ENCODE measurements at places on chromosomes 2 and 18.

- H3K36me3 ChIP-seq, result peaks cover 3% of the 10 kb centered on the region
- no peaks in the 10 kb centered on the region for H3K4me1 ChIP-seq
- H3K27ac ChIP-seq, result no peak overlapping the region
- DNase-seq, result no peak
- no peaks in the 10 kb centered on the region for H3K27me3 ChIP-seq
Measured at GRCh38 chr2:30503007-30503694, 56.1 kb downstream of the LCLAT1 start.

GRCh38 chr18:35029103-35029502, 12.1 kb upstream of the MAPRE2 start:
- H3K27me3 ChIP-seq, result no peaks in the 10 kb centered on the region
- DNase-seq, result no peak
- no peak overlapping the region for H3K27ac ChIP-seq
- H3K36me3 ChIP-seq, result no peaks in the 10 kb centered on the region

GRCh38 chr2:183536714-183537113, 412.5 kb downstream of the NUP35 start:
- H3K27me3 ChIP-seq, result peaks cover 3% of the 10 kb centered on the region
- no peak for DNase-seq
- no peak overlapping the region for H3K4me3 ChIP-seq
- H3K4me1 ChIP-seq, result peaks cover 3% of the 10 kb centered on the region
- H3K27ac ChIP-seq, result no peak overlapping the region
- H3K36me3 ChIP-seq, result no peaks in the 10 kb centered on the region

DNA sequence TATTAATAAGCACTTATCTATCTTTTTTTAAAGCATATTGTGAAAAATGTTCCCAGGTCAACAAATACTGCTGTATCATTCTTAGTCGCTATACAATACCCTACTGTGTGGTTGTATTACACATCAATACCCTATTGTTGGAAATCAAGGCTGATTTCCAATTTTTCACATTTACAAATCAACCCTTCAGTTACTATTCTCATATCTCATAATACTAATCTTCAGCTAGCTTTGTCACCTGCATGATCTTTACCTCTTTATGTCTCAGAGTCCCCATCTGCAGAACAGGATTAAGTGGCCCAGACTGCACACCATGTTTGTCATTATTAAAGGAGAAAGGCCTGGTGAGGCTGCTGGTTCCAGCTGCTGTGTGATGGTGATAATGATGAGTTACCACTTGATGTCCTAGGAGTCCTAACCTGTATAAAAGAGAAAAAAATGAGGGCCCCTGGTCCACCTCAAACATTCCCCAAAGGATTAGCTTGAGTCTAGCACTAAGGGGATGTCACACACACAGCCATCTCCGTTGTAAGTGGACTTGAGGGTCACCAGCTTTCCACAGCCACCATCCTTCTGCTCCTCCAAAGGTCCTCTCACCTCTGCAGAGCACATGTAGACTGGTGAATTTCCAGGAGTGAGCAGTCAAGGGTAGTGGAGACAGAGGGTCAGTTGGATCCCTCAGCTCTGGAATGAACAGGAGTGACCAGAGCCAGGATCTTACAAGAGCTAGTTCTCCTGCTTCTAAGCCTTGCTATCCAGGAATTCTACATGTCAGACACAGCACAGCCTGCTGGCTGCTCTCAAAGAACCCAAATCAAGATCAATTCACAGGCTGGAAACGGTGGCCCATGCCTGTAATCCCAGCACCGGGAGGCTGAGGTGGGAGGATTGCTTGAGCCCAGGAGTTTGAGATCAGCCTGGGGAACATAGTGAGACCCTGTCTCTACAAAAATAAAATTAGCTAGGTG, 36.0 kb upstream of the BIN1 start:
- H3K4me1 ChIP-seq, result peaks cover 21% of the 10 kb centered on the region
- DNase-seq, result no peak
- peak overlapping the region; percentile 98 for H3K27ac ChIP-seq
- H3K27me3 ChIP-seq, result no peaks in the 10 kb centered on the region
- no peaks in the 10 kb centered on the region for H3K36me3 ChIP-seq
- no peak overlapping the region for H3K4me3 ChIP-seq

- H3K27ac ChIP-seq, result peak within 1 kb of the TSS; percentile 89
- peak within 1 kb of the TSS; percentile 89 for H3K4me3 ChIP-seq
- DNase-seq, result no peak
Measured at GRCh38 chr2:190649035-190649797, at the start of gene NAB1. TSS of gene NAB1 (plus strand) at chr2:190649083. CDS start at chr2:190659177, 10,094 bp downstream.

DNA sequence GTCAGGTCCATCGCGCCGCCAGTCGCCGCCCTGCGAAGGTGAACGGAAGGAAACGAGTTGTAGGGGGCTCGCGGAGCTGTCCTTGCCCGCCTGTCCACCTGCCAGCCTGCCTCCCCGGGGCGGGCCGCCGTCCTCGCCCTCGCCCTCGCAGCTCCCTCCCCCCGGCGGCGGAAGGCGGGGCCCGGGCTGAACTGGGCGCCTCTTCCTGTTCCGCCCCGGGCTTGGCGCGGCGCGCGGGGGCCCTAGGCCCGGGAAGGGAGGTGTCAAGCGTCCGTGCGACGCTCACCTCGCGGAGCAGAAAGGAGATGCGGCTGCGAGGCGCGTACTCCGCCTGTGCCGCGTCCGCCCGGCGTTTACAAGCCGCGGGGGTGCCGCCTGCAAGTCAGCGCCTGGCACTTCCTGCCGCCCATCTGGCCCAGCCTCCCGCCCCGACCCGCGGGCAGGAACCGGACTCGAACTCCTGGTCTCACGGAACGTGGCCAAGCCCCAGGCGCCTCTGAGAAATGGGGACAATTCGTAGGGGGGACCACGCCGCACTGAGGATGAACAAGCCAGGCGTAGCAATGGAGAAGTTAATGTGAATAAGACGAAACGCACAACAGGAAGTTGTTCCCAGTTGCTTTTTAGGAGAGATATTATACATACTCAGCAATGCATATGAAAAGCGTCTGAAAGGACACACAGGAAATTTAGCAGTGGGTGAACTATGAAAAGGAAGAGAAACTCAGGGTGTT, at the start of gene CNPPD1:
Gene CNPPD1, minus strand, starts transcription at position 108 of the 734 bp plus-strand sequence. Its CDS starts 97 bp downstream, at position 11.
- peak within 1 kb of the TSS; percentile 81 for H3K4me3 ChIP-seq
- peak within 1 kb of the TSS; percentile 91 for H3K27ac ChIP-seq
- H3K4me1 ChIP-seq, result no peaks in the 10 kb centered on the region
- H3K36me3 ChIP-seq, result peaks cover 35% of the 10 kb centered on the region

DNA sequence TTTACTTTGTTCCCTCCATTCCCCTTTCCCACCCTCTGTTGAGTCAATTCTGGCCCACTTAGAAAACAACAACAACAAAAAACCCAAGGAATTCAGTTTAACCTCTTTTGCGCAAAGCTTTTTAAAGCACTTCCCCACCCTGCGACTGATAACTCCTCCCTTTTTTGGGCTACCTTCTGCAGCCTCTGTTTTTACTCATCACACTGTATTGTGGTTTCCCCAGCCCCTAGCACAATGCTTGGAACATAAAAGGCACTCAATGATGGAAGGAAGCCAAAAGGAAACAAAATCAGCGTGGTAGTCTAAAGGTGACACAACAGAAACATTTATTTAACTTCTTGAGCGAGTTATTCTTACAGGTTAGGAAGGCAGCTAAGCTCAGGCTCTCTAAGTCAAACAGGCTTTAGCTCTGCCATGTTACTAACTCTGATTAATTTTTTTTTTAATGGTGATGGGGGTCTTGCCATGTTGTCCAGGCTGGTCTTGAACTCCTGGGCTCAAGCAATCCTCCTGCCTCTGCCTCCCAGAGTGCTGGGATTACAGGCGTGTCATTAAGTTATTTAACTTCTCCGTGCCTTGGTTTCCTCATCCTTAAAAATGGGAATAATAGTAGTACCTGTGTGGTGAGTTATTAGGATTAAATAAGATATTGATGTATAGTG, 1.3 kb downstream of the CEP68 start:
- H3K27me3 ChIP-seq, result no peaks in the 10 kb centered on the region
- H3K27ac ChIP-seq, result peak overlapping the region; percentile 7
- peaks cover 7% of the 10 kb centered on the region for H3K4me1 ChIP-seq
- peak overlapping the region; percentile 71 for H3K4me3 ChIP-seq

- no peaks in the 10 kb centered on the region for H3K27me3 ChIP-seq
- H3K36me3 ChIP-seq, result 0 out of 2 replicates have a peak, but pooled peaks cover 4% of the 10 kb centered on the region
- peaks cover 5% of the 10 kb centered on the region for H3K4me1 ChIP-seq
- no peak for DNase-seq
Measured at GRCh38 chr2:61926531-61927477, 21.3 kb downstream of the COMMD1 start.

DNA sequence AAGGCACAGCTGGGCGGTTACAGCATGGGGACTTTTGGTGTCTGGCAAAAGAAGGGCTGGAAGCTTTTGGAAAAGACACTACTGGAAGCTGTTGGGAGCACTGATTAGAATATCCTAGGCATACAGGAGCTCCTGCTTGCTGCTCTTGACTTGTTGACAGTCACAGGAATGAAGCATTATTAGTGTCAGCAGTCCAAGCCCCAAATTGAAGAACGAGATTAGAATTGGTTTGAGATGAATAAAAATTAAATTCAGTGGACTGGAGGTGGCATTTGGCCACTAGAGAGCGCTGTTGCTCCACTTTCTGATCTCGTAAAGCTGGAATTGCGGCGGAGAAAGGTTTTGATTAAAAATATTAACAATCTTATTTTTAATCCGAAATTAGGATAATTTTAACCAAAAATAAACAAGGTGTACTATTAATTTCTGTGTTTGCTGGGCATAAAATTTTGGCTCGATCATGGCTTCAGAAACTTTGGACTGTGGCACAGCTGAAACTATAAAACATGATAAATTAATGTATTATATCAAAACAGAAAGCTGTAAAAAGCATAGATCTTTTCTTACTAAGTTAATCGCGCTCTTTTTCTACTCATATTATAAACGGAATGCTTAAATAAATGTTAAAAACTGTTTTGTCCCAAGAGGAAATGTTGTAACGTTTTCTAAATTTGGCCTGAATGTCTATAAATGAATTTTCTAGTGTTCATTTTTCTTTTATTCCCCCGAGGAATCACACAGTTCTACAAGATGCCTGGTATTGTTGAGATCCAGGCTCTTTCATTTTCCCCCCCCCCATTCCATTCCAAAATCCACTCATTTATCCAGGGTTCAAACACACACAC, 2.4 kb upstream of the HOXD8 start:
- H3K4me3 ChIP-seq, result no peak overlapping the region
- peaks cover 8% of the 10 kb centered on the region for H3K36me3 ChIP-seq
- no peak for DNase-seq
- H3K27me3 ChIP-seq, result no peaks in the 10 kb centered on the region
- H3K27ac ChIP-seq, result no peak overlapping the region

GRCh38 chr2:64463781-64464180, 9.8 kb downstream of the LGALSL start:
- H3K4me3 ChIP-seq, result no peak overlapping the region
- H3K27me3 ChIP-seq, result no peaks in the 10 kb centered on the region
- DNase-seq, result no peak
- H3K36me3 ChIP-seq, result peaks cover 6% of the 10 kb centered on the region

DNA sequence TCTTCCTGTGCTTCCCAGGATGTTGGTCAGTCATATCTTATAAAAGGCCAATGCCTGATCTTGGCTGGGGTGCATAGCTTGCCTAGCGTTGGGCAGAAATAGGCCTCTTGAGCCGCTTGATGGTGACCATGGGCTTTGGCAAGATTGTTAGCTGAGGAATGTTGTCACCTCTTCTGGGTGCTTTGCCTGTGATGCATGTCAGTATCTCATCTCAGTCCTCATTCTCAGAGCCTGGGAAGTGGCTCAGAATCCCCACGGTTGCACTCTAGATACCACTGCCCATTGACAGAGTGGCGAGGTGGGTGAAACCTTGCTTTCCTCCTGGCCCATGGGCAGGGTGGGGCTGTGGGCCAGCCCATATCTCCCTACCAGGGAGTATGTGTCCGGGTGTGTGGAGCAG, 79.2 kb upstream of the MGAT5 start:
- peaks cover 34% of the 10 kb centered on the region for H3K4me1 ChIP-seq
- DNase-seq, result no peak
- peak overlapping the region; percentile 30 for H3K27ac ChIP-seq
- no peaks in the 10 kb centered on the region for H3K27me3 ChIP-seq

GRCh38 chr2:196290136-196290535, 118.8 kb upstream of the STK17B start:
- peaks cover 34% of the 10 kb centered on the region for H3K4me1 ChIP-seq
- DNase-seq, result no peak
- no peaks in the 10 kb centered on the region for H3K36me3 ChIP-seq
- no peak overlapping the region for H3K4me3 ChIP-seq
- no peak overlapping the region for H3K27ac ChIP-seq

DNA sequence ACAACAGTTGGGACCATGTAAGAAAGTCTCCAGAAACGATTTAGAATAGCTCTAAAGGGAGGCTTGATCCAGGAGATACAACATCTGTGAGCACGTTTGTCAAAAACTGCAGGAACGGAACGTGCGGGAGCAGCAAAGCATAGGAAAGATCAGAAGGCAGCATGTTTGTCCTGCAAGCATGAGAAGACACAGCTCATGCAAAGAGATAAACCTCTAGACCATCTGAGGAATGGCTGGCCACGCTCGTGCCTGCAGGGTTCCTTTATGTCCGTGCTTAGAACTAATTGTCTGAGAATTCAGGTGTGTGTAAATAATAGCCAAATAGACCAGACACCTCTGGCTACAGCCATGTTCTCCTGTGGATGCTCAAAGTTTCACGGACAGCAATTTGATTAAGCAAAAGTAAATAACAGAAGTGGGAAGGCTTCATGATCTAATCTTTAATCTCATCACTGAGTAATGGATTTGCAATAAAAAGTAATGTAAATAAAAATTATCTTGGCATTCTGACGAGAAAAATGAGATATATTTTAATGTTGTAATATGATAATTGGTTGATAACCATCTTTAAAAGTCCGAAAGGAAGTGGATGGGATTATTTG, 534.8 kb upstream of the CDH7 start:
- H3K4me1 ChIP-seq, result no peaks in the 10 kb centered on the region
- H3K36me3 ChIP-seq, result no peaks in the 10 kb centered on the region
- no peak overlapping the region for H3K4me3 ChIP-seq
- DNase-seq, result no peak
- no peaks in the 10 kb centered on the region for H3K27me3 ChIP-seq

DNA sequence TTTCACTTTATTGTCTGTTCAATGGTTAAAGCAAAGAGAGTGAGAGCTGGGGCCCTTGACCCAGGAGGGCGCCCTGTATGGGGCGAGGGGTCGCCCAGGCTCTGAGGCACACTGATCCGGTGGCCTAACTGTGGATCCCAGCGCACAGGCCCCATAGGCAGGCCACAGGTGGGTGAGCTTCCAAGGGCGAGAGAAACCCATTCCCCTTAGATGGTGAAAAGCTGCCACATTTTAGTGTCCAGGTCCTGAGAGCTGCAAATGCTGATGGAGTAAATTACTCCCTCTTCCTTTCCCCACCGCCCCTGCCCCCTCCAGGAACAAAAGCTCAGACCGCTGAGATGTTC, 5.9 kb upstream of the DLX2 start:
- no peak for DNase-seq
- peaks cover 1% of the 10 kb centered on the region for H3K4me1 ChIP-seq
- no peak overlapping the region for H3K4me3 ChIP-seq

DNA sequence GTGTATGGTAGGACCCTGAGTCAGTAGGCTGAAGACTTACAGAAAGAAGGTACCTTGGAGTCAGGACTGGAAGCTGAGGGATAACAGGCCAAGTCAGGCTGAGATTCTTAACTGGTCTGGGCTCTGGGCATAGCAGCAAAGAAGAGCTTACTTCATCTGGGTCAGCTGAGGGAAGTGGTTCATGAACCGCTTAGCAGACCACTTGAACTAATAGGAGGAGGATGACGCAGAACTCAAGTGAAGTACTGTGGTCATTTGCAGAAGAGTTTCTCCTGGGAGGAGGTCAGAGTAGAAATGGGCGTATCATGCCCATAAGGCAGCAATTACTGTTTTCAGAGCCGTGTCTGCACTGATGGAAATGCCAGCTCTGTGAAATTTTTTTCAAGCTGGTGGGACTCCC, 164.5 kb downstream of the LCLAT1 start:
- no peaks in the 10 kb centered on the region for H3K27me3 ChIP-seq
- 0 out of 2 replicates have a peak, but pooled peaks cover 4% of the 10 kb centered on the region for H3K36me3 ChIP-seq
- no peak for DNase-seq
- no peak overlapping the region for H3K4me3 ChIP-seq

All from RWPE2 (cell line).